Natural killer cell treated with Interleukin-12 subunit alpha and Interleukin-12 subunit beta and Interleukin-15 and Interleukin-18, amount 100 ng/mL, for 72 hours (primary cell): ENCODE measurements at places on chromosomes 7 and 10. TPM values are rescaled to one million over a fixed set of nuclear protein-coding genes. Genes with fewer than 3 reads are reported as not detected.

Gene TRIL
- not detected for total RNA-seq

Gene CYP3A4
- not detected for total RNA-seq

Gene PRKCQ
- 55.3 TPM for total RNA-seq

Gene SRRM3
- not detected for total RNA-seq

Gene C10orf88
- total RNA-seq = 16.0 TPM

Gene UCN3
- total RNA-seq = not detected

Gene SLC29A3
- 3.4 TPM for total RNA-seq

Gene KCNH2
- 0.22 TPM for total RNA-seq

Gene LRRD1
- total RNA-seq = not detected

Gene METTL27
- total RNA-seq = not detected

Gene CYP26C1
- not detected for total RNA-seq

Gene CYP3A7
- total RNA-seq = not detected

Gene PTF1A
- total RNA-seq = not detected

Gene ASB10
- not detected for total RNA-seq

Gene OPN1SW
- total RNA-seq = not detected

Gene DPYSL4
- total RNA-seq = 6.5 TPM

Gene AMZ1
- not detected for total RNA-seq

Gene TUBB8
- not detected for total RNA-seq

Gene HMX2
- total RNA-seq = not detected

Gene ENO4
- not detected for total RNA-seq

Gene RSPH10B2
- total RNA-seq = 0.53 TPM

Gene TYW1B
- 12.4 TPM for total RNA-seq

Gene ACTL6B
- total RNA-seq = not detected

Gene STEAP1B
- total RNA-seq = 1.2 TPM

Gene FAM170B
- 0.31 TPM for total RNA-seq

Gene HSPB1
- 13.3 TPM for total RNA-seq
